ENCODE measurements at places on chromosomes 7 and 10.

DNA sequence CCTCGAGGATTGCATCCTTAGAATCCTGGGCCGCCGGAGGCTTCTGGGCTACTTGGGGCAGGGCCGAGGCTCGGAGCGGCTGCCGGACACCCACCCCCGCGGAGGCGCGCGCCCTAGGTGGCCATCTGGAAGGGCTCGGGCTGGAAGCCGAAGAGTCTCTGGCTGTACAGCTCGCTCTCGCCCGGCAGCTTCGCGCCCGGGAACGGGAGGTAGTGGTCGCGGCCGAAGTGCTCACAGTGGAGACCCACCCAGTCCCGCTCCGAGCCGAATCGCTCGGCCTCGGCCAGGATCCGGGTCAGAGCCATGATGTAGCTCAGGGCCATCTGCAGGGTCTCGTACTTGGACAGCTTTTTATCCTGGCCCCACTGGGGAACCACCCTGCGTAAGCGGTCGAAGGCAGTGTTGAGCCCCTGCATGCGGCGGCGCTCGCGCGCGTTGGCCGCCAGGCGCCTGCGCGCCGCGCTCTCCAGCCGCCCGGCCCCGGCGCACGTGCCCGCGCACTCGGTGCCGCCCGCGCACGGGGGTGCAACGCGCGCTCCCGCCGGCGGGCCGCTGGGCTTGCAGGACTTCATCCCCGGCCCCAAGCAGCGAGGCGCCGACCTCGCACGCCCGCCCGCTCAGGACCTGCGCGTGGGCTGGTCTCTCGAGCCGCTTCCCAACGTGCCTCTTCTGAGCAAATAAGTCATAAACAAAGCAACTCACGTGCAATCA lies 652 bp downstream of the ATOH7 start:
- DNase-seq, result peak; percentile 94

DNA sequence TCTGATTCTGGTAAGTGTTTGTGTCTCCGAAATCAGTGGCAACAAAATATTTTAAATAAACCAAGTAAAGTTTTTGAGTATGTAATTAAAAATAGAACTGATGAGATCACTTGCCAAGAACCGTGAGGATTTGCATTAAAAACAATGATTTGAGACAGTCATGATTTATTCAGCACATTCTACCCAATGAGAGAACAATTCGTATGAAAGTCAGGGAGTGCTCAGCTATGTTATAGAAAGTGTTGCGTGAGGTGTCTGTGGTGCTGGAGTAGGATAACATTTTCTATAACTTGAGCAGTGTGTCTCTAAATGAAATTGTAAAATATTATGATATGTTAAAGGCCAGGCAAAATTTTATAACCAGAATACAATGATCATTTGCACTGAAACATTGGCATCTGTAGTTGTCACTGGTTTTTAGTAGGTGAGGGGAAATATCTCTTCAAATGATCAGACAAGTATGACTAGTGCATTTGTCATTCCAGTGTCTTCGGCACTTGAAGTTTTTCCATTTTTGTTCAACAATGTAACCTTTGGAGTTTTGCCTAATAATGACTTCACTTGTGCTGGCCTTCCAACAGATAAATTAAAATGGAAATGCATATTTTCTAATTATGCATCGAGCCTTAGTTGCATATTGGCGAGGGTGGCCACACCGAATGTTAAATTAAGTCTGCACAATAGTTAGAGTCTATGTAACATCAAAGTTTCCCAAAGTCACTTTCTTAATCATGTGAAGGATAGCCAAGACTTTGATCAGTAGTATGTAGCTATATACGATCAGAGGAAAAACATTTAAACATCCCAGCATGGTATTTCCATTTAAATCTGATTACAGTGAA lies 335.9 kb downstream of the GFRA1 start:
- DNase-seq, result no peak

DNA sequence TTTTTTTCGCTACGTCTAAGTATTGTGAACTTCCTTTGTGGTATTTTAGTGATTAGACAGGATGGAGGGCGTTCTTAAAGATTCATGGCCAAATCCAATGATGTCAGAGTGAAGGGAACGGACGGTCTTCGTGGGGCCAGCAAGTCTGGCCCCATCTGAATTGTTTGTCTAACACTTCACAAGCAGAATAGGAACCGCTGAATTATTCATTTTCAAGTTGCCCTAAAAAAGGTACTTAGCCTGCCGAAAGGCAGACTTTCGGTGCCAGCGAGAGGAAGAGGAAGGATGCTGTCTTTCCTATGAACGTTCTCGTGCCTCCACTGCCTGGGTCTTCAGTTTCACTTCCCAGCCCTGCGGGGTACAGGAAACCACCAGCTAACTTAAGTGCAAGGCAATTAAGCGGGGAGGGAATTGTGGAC lies 145.7 kb upstream of the SH2B2 start:
- DNase-seq, result peak; percentile 30

DNA sequence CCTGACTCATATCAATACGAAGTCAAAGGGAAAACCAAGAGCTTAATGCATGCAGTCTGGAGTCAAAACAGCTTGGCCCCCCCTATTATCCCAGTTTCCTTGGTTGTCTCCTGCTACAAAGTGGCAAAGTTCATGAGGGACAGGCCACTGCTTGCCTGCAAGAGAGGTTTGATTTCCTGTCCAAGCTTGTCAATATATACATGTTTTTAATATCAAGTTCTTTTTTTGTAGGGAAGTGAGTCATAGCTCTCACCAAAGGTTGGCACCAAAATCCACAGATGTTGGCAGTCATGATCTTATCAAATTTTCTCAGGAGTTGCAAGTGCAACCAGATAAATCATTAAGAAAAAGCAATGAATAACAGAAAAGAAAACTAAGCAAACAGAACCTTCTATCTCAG lies 176.8 kb downstream of the COBL start:
- no peak for DNase-seq

GRCh38 chr7:137439829-137440825 lies 96.6 kb upstream of the PTN start:
- DNase-seq, result no peak

DNA sequence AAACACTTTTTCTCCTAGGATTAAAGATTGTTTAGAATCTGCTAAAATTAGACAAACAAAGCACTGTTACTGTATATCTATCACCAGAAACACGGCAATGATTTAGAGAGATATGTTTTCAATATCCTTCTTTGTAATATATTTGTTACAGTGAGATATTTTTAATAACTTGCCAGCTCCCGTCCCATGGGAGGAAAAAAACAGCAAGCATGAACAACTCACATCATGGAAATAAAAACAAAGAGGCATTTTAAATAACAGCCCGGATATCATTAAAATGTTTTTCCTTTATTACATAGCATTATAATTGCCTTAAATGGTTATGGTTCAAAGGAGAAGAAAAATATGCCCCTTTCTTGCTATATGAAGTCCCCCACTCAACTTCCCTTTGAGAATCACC lies 272.1 kb downstream of the BMPER start:
- no peak for DNase-seq

DNA sequence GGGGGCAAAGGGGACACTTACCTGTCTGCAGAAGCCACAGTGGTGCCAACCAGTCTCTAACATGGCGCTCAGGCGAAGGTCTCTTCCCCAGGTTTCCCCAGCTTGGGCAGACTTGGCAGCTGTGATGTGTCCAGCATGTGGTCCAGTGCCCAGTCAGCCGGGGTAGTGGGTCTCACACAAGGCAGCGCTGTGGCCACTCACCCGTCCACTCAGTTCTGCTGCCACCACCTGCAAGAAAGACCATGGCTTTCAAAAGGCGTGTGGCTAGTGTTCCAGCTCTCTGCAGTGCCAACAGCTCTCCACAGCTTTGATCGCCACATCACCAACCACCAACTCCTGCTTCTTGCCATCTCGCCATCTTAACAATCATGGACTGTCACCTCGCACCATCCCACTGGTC lies 259.6 kb downstream of the USP6NL start:
- no peak for DNase-seq

DNA sequence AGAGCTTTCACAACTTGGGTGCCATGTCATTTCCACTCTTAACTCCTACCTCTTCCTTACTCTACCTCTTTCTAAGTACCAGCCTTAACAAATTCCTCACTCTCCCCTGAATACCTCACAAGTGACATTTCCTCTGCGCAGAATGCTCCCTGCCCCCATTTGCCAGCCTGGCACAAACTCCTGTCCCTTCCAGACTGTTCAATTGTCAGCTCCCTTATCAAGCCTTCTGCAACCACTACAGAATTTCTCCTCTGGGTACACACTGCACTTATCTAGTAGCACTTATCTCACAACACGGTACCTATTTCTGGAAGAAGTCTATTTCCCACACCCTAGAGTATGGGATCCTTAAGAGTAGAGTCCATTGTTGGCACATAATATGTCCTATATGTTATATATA lies 39.1 kb upstream of the ANAPC16 start:
- DNase-seq, result no peak

DNA sequence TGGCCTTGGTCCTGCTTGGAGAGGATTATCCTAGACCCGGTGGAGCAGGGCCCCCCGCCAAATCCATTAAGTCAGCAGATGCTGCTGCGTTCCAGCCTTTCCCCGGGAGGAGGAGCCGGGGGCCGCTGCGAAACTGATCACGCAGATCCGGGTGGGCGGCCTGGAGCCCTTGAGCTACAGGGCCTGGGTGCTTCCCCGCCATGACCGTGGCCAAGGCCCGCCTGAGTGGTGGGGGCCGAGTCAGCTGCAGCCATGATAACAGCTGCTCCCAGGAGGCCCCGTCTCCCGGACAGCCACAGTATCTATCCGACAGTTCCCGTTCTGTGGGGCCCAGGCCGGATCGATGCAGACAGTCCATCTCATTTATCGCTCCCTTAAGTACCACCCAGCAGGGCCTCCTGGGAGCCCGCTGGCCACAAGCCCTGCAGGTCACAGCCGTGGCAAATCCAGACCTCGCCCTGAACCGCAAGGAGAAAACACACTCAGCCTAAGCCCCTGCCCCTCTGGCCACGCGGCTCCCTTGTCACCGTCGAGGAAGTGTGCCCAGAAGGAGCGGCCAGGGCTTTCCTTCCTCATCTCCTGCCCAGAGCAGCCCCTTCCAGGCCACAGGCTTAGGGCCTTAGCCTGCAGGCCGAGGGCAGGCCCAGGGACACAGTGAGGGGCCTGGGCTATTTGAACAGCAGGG lies 34.4 kb upstream of the SLC29A4 start:
- no peak for DNase-seq

GRCh38 chr10:17247210-17247609 lies 19.2 kb downstream of the VIM start:
- DNase-seq, result no peak

DNA sequence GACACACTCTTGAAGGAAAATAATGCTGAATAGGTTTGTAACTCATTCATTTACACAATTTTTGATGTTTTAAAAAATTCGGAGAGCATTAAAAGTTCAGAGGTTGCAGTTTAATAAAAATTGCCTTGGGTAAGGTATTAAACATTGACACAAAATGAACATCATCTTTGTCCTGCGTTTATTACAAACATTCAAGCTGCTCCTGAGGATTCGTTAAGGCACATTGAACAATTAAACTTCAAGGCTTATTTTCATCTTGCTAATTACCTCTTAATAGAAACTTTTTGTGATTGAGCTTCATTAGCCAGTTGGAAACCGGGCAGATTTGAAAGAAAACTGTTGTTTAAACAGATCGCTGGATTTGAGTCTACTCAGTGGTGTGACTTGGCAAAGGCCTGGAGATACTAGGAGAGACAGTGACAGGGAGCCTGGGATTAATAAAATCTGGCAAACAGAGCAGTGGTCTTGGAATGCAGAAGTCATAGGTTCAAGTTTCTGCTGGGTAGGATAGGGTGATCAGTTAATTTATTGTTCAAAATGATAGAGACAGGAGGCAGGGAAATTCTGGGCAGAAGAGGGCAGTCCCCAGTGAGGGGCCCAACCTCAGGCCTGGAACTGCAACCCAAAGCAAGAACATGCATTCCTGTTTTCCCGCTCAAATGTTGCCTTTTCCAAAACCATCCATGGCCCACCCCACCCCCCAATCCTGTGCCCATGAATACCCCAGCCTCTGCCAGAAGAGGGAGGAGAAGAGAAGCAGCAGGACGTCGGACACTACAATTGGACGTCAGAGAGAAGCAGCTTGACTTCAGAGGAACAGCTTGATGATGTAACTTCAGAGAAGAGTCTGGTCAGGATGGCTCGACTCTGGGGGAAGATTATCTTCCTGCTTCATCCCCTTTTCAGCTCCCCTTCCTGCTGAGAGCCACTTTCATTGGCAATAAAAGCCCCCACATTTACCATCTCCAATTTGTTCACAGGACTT lies 43.5 kb upstream of the SLC35G1 start:
- no peak for DNase-seq

- no peak for DNase-seq
These were observed 31.9 kb downstream of the LRRC20 start for GRCh38 chr10:70350501-70350900.

DNA sequence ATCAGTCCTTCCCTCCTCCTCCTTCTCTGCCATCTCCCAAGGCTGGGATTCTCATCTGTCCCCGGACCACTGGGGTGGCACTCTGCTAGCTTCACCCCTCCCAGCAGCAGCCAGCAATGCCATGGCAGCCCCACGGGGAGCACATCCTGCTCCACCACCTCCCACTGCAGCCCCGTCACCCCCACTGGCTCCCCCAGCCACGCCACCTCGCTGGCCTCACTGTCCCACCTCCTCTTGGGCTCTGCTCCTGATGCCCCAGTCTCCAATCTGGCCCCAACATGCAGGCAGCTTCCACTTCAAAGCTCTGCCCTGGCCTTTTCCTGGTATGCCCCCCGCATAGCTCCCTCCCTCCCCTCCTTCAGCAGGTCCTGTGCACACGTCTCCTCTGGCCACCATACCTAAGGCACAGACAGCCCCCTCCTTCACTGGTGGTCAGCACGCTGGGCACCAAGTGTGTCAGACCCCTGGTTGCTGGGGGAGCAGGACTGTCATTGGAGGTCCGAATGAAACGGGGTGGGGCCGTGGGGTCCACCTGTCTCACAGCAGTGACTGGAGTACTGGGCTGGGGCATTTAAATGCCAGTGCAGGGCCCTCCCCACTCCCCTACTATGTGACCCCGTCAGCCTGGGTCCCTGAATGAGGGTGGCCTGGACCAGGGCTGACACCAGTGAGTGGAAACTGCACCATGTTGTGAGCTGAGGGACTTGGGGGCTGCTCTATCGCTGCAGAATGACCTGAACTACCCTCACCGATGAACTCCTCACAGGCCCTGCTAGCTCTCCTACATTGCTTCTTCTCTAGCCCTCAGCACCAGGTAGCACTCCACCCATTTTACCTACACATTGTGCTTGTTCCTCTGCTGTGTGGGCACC lies 38.7 kb downstream of the RASGEF1A start:
- peak; percentile 46 for DNase-seq

DNA sequence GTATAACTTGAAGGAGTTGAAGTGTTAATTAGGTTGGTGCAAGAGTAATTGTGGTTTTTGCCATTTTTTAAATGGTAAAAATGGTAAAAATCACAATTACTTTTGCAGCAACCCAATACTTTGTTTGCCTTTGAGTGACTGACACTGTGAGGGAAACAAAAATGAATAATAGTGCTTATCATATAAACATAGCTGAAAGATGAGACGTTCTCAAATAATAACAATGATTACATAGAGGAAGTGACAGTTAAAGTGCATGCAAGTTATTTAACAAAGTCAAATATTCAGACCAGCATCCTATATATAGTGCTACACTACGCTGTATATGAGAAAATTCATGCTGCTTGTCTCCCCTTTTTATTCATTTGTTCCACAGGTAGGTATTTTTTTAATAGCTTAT lies 4.7 kb upstream of the HBP1 start:
- DNase-seq, result no peak

- DNase-seq, result no peak
These were observed 67.3 kb upstream of the DNAJB12 start for GRCh38 chr10:72421885-72422540.
